SW480 (cell line): ENCODE measurements at places on chromosomes 4 and X.

- DNase-seq, result no peak
Measured at GRCh38 chr4:5984843-5985242, 33.4 kb downstream of the C4orf50 start.

DNA sequence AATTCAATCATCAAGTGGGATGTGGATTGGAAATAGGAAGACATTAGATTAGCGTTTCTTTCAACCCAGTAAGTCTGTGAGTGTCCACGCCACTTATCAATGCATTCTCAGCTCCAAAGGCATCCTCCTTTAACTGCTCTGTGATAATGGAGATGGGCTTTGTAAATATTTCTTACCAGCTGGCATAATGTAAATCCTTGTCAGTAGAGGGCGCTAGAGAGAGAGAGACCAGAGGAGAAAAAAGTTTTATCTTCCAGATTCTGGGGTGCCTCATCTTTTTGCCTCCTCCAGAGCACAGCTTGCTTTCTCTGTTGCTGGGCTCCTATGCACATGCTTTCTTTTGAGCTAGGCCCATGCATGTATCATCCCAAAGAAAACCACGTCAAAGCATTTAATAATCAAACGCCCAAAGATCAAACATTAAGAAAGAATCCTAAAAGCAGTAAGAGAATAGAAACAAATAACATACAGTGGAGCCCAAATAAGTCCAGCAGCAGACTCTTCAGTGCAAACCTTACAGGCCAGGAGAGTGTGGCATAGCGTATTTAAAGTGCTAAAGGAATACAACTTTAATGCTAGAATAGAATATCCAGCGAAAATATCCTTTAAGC lies 9.6 kb upstream of the MTMR1 start:
- DNase-seq, result peak; percentile 36

GRCh38 chr4:70505151-70505748 lies 13.1 kb upstream of the AMTN start:
- peak; percentile 12 for DNase-seq

- DNase-seq, result no peak
Measured at GRCh38 chrX:149757206-149758067, 16.4 kb upstream of the HSFX1 start.

- DNase-seq, result no peak
Measured at GRCh38 chr4:47746122-47746521, 91.7 kb downstream of the CORIN start.

DNA sequence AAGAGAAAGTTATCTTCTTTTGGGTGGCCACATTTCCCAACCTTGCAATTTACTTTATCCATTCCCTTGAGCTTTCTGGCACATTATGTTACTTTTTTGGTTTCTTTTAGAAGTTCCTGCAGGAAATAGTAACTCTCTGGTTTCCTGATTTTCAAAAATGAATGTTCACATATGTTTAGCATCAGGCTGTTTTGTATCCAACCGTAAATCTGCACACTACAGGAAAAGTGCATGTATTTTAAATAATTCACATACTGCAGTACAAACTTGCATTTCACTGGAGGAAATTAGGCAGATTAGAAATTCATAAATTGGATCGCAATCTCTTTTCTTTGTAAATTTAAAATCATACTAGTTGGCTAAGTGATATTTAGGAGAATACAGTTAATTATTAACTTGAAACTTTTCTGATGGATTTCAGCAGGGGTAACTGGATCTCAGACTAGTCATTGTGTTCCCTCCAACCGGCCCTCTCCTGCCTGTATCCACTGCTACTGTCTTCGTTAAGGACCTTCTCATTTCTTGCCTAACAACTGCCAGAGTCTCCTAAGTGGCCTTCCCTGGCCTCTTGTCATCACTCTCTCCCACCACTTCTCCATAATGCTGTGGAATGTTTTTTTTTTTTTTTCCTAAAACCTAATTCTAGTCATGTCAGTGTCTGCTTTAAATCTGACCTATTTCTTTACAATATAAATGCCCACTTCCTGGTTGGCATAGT lies 137.2 kb downstream of the UNC5C start:
- peak; percentile 12 for DNase-seq

DNA sequence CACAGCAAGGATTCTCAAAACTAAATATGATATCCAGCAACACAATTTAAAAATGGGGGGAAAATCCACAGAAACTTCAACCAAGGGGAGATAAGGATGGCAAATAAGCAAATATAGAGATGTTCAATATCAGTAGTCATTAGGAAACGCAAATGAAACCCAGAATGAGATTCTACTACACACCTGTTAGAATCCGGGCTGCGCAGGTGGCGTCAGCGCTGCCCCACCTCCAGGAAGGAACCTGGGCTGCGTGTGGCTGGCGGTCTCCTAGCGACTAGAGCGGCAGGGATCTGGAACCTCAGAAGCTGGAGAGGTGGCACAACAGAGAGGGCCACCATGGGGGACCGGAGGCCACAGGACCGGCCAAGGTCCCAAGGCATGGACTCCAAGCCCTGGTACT lies at the start of gene FAM47B:
TSS of gene FAM47B (plus strand) at position 301 of the 400 bp plus-strand sequence. CDS start at position 337, 36 bp downstream.
- no peak for DNase-seq

- no peak for DNase-seq
Measured at GRCh38 chr4:56931924-56932323, 24.2 kb downstream of the REST start.

GRCh38 chrX:110698696-110699095 lies 96.9 kb downstream of the CHRDL1 start:
- no peak for DNase-seq

- DNase-seq, result no peak
Measured at GRCh38 chr4:29900336-29900735, 819.8 kb upstream of the PCDH7 start.

GRCh38 chrX:78111140-78111931 lies 7.3 kb downstream of the PGK1 start:
- no peak for DNase-seq

DNA sequence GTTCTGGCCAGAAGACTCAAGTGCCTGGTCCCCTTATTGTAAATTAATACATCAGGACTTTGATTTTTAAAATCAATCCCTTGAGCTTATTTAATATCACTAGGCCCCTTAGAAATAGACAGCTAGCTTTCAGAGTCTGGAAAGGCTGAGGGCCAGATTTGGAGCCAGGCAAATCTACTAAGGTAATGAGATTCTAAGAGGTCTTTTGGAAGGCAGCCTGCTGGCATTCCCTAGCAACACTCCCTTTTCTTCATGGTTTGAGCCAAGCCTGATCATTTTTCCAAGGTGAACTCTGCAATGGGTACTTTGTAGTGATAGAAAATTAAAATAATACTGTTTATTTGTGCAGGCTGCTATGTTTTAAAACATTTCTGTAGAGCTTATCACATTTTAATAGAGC lies 378.5 kb downstream of the FAT4 start:
- DNase-seq, result no peak

DNA sequence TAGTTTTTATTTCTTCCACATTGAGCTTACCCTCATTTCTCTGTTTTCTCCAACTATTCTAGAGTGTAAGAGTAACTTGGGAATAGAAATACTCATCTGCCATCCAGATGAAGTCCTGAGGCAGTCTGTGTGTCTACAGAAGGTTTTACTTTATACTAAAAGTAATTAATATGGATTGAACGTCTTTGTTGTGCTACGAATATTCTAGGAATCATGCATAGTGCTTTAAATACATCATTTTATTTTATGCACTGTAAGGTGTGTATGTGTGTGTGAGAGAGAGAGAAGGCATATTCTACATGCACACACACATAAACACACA lies 305.7 kb downstream of the INPP4B start:
- no peak for DNase-seq

GRCh38 chr4:21879187-21879586 lies 69.4 kb downstream of the KCNIP4 start:
- DNase-seq, result no peak

DNA sequence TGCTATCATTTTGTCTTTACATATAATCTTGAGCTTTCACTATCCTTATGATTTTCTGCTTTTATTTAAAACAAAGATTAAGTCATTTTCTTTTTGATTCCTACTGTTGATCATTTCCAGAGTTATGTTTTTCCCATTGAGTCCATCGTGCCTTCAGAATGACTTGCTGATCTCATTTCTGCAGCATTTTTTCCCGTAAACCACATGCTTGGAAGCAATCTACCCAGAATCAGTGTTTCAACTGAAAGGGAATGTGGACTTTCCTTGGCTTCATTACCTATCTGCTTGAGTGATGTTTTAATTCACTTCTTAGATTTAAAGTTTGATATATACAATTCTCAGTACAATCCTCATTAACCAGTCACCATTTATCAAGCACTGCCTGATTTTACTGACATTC lies 192.4 kb upstream of the FSTL5 start:
- no peak for DNase-seq

- DNase-seq, result no peak
Measured at GRCh38 chr4:3208826-3209225, 40.1 kb upstream of the MSANTD1 start.

- no peak for DNase-seq
Measured at GRCh38 chr4:123709336-123709735, 312.7 kb downstream of the SPRY1 start.

- no peak for DNase-seq
Measured at GRCh38 chrX:53047228-53047627, 1.4 kb upstream of the GPR173 start.

- no peak for DNase-seq
Measured at GRCh38 chr4:53545273-53545672, 46.0 kb downstream of the LNX1 start.

DNA sequence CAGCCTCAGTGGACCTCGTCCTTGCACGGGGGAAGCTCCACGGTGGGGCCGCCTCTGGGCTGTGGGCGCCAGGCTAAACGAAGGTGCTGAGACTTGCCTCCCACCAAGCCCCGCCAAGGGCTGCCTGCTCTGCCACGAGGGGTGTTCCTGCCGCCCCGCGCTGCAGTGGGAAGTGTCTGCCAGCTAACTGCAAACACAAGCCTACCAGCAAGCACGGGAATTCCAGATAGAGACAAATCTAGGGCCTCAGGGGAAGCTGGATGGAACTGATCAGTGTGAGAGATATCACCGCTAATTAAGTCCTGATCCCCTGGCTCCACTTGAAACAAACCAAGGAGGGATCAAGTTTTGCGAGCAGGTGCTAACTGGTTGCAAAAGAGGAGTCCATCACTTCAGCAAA lies 181.6 kb upstream of the LEF1 start:
- no peak for DNase-seq

DNA sequence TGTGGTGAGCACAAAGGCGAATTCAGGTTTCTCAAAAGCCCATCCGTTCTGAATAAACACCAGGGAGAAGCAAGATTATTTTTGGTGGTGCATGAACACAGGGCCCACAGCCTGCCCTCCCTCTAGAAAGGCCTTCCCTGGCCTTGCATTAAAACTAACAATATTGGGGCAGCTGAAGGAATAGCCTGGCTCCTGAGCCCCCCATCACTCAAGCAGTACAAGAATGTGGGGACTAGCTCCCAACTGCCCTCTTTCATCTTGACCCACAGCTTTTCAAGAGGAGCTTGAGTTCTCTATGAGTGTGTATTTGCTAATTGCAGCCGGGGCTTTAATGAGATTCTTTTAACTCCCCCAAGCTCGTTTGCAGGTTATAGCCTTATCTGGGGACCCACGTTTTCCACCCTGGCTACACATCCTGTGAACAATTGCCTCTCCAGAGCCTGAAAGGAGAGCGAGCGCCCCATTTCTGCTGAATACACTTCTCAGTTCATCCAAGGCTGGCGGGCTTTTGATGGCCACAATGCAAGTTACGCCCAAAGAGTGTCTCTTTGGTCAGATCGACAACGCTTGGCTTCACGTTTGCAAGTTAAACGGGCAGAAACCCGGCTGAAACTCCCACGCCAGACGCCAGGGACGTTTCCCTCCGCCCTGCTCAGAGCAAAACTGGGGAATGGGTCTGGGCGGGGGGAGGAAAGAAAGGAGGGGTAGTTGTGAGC lies 4.7 kb upstream of the GSX2 start:
- no peak for DNase-seq

GRCh38 chr4:5784960-5785611 lies 74.1 kb downstream of the EVC start:
- no peak for DNase-seq

DNA sequence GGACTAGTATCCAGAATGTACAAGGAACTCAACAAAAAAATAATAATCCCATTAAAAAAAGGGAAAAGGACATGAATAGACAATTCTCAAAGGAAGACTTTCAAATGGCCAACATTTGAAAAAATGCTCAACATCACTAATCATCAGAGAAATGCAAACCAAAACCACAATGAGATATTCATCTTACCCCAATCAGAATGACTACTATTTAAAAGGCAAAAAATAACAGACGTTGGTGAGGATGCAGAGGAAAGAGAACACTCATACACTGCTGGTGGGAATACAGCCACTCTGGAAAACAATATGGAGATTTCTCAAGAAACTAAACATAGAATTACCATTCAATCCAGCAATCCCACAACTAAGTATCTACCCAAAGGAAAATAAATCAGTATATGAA lies 133.1 kb downstream of the KDR start:
- no peak for DNase-seq

- peak; percentile 69 for DNase-seq
Measured at GRCh38 chr4:89024051-89024675, 32.8 kb downstream of the FAM13A start.

GRCh38 chr4:75672461-75673026 lies 667 bp downstream of the G3BP2 start:
- peak; percentile 43 for DNase-seq

- no peak for DNase-seq
Measured at GRCh38 chr4:94583914-94584641, 132.3 kb downstream of the PDLIM5 start.

DNA sequence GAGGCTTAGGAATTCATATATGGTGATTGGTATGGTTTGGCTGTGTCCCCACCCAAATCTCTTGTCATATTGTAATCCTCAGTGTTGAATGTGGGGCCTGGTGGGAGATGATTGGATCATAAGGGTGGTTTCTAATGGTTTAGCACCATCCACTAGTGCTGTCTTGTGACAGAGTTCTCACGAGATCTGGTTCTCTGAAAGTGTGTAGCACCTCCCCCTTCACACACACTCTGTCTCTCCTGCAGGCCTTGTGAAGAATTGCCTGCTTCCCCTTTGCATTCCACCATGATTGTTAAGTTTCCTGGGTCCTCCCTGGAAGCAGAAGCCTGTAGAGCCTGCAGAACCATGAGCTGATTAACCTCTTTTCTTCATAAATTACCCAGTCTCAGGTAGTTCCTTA lies 135.8 kb upstream of the FAT1 start:
- no peak for DNase-seq

DNA sequence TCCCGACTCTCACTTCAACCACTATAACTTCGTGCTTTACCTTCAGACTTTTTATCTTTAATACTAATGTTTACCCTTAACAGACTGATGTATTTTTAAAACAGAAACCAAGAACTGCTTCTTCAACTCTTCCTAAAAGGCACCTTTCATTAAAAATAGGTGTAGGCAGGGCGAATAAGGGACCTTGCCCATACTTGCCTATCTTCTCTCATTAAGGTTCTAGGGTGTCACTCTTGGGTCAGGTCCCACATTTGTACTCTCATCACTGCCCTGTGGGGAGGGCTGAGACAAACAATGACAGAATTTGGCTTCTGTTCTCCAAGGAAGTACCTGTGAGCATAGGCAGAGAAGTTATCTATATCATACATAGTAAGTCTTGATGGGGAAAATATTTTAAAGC lies 69.7 kb downstream of the ANKRD50 start:
- DNase-seq, result no peak

DNA sequence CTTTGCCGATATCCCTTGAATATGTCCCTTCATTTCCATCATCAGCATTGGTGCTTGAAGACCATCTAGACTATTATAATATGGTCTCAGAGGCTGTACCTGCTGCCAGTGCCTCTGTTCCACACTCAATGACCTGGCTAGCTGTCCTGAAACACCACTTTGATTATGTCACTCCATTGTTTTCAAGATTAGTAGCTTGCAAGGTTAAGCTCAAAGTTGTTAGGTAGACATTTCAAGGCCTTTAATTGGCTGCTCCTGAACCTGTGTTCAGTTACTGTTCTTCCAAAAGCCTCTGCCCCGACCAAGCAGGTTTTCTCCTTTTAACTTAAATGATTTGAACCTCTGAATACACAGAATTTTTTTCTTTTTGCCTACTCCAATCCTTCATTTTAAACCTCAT lies 52.9 kb downstream of the C4orf33 start:
- DNase-seq, result no peak
